WTC11 (cell line): ENCODE measurements at places on chromosomes 4 and X.
A peak's percentile ranks its signal among the peaks of the same experiment; 100 is the strongest.

- peak; percentile 65 for DNase-seq
These were observed 134.1 kb downstream of the OR13H1 start for GRCh38 chrX:131677655-131678628.

DNA sequence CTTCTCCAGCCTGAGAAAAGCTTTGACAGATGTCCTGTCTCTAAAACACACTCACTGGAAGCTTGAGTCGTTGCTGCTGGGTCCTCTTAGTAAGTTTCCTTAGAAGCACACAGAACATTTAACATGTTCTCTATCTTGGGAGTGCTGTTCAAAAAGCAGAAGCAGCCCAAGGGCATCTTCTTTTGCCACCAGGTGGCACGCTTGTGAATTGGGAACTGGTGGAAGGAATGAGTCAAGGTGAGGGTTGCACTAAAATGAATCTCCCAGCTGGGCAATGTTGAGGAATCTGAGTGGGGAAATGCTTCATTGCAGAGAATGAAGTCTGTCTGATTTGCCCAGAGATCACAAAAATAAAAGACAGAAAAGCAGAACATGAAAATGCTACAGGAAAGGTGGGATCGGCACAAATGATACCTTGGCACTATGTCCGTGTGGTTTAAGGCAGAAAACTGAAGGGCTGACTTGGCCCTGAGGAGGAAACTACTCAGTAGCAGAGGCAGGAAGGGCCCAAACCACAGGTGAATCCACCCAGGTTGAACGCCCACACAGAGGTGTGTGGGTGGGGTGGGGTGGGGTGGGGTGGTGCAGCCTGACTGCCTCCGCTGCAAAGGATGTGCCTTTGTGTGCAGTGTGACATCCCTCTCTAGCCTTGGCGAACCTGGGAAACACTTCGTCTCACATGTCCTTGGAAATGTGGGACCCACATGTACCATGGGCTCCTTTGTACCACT, 26.0 kb downstream of the KIT start:
- DNase-seq, result peak; percentile 56

DNA sequence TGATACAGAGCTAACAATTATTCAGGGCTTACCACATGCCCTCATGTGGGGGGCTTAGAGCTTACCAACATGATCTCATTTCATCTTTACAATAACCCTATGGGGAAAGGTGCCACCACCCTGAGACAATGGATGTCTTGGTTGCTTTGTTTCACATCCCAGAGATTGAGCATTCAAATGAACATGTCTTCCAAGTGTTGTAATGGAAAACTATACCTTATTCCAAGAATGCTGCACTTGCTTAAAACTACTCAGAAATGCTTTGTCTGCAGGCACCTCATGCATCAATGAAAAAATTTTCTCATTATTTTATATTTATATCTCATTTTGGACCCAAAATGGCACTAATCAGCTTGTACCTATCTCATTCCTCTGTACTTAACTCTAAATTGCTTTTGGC, 34.6 kb downstream of the BCLAF3 start:
- DNase-seq, result no peak

DNA sequence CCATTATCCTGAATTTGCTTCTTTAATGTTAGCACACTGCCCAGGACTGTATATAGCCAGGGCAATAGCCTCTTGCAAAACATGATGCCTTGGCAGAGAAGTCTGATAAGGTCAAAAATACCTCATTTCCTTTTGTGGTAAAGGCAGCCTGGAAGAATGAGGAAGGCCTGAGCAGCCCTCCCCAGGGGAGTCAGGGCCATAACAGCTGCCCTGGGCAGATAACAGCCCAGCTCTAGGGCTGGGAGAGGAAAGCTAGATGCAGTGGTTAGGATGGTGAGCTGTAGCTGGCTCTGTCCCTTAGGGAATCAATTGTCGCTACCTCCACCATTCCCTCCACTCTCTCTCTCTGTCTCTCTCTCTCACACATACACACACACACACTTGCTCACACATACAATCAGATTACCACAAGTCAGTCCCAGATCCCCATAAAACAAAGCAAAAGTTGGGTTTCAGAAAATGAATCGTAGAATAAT, 29.2 kb downstream of the EFHC2 start:
- peak; percentile 10 for DNase-seq

DNA sequence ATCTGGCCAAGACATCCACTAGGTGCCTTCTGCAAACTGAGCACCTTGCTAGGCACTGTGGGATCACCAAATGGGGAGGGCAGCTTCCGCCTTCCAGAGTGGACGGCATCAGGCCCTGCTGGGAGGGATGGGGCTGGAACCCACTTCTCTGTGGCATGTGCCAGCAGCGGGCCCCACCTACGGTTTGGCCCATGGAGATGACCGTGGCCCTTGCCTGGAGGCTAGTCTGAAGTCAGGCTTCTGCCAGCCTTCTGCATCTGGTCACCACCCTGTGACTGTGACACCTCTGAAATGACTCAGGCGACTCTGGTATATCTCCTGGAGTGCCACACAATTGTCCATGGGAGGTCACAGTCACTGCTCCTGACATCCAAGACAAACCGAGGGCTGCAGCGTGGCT, 7.2 kb downstream of the SSR4 start:
- no peak for DNase-seq

DNA sequence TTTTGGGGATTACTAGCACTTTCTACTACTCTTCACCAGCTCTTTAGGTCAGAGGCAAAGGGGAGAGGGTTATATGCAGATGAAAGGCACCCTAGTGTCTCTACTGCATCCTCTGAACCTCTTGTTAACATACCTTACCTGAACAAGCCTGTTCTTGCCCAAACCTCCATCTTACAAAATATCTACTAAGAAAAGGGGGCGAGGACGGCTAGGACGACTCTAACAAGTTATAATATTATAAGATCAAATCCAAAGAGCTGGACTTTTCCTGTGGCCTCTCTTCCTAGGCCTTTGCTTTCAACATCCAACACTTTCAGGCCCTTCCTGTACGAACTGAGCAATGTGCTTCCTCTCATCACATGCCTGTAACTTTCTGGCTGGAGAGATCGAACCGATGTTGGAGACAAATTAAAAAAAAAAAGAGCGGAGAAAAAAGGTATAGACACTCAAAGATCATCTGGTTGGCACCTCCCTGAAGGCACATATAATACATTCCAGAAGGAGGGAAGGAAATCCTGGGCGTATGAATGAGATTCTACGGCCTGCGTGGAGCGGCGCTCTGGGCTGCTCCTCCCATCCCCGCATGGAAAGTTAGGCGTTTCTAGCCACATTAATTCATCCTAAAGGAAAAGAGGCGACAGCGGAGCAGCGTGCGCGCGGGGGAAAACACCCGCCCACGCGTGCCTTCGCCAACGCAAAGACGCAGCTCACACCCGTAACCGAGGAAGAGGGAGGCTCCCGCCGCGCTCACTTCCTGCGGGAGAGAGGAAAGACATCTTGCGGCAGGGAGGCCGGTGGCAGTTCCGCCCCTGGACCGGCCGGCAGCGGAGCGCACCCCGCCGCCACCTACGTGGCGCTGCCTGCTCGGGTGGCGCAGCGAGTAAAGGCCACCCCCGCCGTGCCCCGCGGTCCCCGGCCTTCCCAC, 808 bp downstream of the PRDM5 start:
- DNase-seq, result peak; percentile 41

DNA sequence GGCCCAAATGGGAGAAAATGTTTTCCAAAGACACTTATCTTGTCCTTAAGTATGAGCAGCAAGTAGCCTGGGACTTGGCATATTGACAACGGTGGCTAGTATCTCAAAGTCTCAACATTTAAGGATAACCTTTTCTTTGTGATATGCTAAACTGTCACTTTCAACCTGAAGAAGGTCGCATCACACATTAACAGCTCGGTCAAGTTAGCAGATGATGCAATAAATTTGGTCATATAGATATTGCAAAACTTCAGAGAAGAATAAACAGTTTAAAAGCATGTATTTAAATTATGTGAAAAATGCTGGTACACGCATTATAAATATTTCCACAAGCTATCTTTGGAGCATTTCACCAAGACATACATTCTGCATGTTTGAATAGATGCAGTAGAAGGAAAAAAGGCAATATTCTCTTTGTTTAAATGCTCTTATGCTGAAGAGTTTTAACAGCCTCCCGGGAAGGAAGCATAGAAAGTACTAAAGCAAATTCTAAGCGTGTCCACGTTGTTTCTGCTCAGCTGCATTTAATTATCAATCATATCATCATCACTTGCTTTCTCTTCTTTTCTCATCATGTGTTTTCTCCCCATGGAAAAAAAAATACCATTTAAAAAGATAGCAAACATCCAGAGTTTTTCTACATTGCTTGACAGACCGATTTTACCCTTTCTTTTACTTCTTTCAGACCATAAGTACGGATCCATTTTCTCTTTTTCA, 24.2 kb downstream of the ARHGAP6 start:
- DNase-seq, result no peak

DNA sequence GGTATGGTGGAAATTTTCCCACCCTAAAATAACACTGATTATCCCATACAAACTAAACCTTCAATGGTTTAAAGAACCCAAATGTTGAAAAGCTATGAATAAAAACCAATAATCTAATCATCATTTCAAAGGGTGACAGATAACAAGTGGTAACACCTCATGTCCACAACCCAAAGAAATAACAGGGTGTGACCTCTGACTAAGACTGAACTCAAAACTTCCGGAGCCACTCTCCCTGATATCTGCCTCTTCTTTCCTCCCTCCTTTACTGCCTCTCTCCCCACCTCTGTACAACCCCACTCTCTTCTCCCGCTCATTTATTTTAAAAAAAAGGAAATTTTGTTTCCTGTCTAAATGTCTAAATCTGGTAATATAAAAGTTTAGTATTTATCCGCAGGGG, 11.5 kb downstream of the FBXW7 start:
- DNase-seq, result no peak

DNA sequence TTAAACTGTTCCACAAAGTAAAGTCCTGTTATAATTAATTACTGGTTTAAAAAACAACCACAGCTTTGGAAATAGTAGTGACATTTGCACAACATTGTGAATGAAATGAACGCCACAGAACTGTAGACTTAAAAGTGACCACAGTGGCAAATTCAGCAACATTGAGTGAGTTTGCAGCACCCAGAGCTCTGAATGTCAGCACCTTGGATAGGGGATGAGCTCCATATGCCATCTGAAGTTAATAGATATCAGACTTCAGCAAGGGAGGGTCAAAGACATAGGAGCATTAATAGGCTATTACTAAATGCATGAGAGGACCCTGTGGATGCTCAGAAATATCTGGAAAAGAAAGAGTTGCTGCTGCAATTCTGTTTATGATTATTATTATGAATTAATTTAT, 55.3 kb upstream of the KCNIP4 start:
- no peak for DNase-seq

GRCh38 chrX:22912616-22913015, 87.1 kb upstream of the DDX53 start:
- no peak for DNase-seq

DNA sequence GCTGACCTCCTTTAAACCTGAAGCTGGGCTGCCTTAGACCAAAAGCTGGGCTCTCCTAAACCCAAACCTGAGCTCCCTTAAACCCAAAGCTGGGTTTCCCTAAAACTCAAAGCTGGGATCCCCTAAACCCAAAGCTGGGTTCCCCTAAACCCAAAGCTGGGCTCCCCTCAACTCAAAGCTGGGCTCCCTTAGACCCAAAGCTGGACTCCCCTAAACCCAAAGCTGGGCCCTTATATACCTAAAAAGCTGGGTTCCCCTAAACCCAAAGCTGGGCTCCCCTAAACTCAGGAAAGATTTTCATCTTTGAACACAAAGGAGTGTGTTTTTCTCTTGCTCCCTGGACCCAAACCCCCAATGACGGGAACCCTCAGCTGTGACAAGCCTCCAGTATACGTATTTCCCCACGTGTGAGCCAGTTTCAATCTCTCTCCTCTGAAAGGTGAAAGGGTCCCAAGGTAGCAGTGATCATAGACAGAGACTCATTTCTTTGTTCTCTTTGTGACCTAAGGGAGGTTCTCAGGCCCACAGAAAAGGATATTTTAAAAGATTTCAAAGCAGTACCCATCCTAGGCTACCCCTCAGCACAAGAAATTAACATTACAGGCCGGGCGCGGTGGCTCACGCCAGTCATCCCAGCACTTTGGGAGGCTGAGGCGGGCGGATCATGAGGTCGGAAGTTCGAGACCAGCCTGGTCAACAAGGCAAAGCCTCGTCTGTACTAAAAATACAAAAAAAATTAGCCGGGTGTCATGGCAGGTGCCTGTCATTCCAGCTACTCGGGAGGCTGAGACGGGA, 31.3 kb upstream of the ASMTL start:
- no peak for DNase-seq

DNA sequence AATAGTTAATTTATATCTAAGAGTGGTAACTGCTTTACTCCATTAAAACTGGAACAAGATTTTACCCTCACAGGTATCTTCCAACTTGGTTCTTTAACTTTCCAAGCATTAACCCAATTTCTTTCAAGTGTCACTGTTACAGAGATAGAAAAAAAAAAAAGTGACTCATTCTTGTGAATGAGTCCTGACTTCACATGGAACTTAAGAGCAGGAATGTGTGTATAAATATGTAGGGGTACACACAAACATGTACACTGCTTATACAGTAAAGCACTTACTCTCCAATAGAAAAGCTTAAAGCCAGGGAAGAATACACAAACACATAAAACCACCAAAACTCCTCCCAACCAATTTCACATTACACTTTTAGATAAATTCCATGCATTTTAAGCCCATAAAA, 38.8 kb downstream of the TAPT1 start:
- DNase-seq, result no peak

GRCh38 chrX:101823236-101823635, 108.6 kb downstream of the ZMAT1 start:
- DNase-seq, result no peak

GRCh38 chrX:140123446-140123845, 158.1 kb upstream of the CXorf66 start:
- peak; percentile 32 for DNase-seq

DNA sequence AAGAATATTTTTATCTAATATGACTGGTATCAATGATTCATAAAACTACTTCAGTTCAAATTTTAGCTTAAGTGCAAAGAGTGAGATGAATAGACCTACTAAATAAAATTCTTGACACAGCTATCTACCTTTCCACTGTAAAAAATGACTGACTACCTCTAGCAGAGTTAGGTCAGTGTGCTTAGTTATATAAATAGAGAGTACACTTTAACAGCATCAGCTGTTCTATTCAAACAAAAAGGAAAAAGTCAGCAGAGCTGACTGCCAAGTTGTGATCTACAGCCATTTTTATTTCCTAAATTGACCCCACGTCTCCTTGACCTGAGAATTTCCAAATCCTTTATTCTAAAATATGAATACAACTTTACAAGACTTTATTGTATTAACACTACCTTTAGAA, 262.4 kb downstream of the CAMK2D start:
- DNase-seq, result no peak

GRCh38 chr4:138669479-138670315, 345.9 kb upstream of the NOCT start:
- DNase-seq, result no peak
